ENCODE measurements at places on chromosomes 13 and 19.

DNA sequence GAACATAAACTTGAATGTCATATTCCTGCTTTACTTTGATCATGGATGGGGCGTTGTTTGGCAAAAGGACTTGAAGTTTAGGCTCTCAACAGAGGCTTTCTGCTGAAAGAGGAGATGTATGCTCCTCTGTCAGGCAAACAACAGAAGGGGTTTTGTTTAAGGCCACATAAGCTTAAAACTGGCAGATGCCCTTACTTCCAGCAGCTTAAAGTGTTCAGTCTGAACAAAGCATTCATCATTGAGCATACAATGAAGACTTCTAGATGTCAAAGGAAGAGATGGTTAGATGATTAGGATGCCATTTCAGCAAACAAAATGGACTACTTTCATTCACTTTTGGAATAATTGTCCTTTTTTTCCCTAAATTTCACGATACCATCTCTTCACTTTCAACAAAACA, 484.5 kb downstream of the SLITRK6 start:
- ATAC-seq = no peak

DNA sequence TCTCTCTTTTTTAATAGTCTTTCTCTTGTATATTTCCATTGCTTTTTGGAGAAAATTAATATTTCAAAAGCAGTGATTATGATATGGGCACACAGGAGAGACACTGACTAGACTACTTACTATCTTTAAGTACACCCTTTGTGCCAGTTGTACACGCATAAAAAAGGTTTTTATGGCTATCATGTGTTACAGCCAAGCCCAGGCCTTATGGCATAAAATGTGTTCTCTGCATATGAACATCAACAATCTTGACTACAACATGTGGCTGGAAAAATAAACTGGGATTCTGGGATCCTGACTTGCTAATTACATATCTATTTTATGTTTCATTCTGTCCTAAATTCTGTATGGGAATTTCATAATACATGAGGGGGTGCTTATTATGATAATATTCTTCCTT, 1401.8 kb downstream of the SLITRK5 start:
- no peak for ATAC-seq

DNA sequence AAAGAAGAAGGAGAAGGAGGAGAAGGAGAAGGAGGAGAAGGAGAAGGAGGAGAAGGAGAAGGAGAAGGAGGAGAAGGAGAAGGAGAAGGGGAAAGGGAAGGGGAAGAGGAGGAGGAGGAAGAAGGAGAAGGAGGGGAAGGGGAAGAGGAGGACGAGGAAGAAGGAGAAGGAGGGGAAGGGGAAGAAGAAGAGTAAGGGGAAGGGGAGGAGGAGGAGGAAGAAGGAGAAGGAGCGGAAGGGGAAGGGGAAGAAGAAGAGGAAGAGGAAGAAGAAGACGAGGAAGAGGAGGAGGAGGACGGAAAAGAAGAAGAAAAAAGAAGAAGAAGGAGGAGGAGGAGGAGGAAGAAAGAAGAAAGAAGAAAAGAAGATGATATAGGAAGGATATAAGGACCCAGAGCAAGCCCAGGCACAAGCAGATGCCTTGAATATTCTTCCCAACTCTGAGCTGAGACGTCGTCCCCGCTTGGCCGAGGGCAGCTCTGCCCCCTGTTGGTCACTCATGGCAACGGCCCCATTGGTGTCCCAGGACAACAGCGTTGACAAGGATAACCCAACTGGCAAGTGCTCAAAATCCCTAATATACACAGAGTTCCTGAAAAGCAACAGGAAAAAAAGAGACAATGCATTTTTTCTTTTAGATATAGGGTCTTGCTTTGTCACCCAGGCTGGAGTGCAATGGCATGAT, 30.6 kb upstream of the IGSF23 start:
- peak; percentile 87 for ATAC-seq

DNA sequence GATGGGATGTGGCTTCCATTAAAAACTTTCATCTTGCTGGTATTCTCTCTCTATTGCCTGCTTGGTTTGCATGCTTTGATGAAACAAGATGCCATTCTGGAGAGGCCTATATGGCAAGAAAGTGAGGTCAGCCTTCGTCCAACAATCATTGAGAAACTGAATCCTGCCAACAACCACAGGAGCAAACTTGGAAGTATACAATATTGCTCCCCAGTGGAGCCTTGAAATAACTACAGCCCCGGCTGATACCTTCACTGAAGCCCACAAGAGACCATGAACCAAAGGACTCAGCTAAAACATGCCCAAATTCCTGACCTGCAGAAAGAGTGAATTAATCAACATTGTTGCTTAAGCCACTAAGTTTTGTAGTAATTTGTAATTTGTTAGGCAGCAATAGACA, 82.5 kb upstream of the FGF14 start:
- peak; percentile 83 for ATAC-seq

DNA sequence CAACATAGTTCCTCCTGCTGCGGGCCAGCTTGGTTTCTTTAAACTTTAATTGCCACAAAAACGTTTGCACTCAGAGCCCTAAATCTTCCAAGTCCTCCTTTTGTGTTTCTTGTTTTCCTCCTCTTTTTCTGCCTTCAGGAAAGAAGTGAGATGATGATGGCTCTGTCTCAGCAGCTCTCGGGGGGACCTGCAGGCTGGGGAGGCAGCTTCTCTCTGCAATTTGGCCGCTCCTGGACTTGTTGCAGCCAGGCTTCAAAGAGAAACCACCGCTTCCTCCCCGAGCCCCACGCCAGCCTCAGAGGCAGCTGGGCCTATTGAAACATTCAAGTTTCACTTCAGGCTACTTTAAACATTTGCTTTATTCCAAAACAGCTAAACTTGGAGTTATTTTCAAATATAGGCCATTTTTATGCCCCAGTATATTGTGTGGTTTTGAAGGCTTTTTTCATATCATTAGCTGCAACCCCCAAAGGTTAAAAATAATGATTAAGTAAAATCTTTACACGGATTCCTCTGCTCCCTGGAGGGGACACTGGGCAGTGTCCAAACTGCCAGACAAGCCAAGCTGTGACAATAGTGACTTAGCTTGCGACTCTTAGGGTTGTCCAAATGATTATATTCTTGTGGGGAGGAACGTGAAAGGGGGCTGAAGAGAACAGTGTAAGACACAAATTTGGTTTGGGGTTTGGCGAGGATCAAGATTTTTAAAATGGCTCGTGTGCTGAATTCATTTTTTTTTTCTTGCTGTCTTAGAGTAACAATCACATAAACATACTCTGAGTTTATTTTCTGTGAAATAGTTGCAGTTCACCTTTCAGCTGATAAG, 330.8 kb downstream of the DLEU7 start:
- ATAC-seq = no peak

- ATAC-seq = no peak
Observed at GRCh38 chr13:73129023-73129422, 70.2 kb downstream of the KLF5 start.

GRCh38 chr13:113302986-113303385, 5.9 kb downstream of the LAMP1 start:
- ATAC-seq = no peak

Measured in SK-N-SH treated with all-trans-retinoic acid at 6 μM for 48 hours (cell line).